ENCODE measurements at places on chromosomes 7 and 10.

GRCh38 chr10:6912424-6912823 is 332.3 kb upstream of the PRKCQ start:
- no peak for DNase-seq

DNA sequence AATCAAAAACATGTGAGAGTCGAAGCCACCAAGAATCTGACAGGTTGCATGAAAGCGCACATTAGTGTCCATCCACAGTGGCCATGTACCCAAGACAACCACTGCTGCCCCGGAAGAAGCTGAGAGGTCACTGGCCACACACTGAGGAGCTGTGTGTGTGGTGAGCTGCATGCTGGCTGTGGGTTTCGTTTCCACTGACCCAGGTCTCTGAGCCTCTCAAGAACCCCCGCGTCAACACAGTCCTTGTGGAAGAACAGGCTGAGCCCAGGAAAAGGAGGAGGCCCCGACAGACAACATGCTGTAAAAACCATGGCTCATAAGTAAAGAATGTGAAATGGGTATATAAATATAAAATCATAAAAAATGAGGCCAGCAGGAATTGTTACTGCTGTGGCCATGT is 8.2 kb downstream of the VIPR2 start:
- DNase-seq: no peak

DNA sequence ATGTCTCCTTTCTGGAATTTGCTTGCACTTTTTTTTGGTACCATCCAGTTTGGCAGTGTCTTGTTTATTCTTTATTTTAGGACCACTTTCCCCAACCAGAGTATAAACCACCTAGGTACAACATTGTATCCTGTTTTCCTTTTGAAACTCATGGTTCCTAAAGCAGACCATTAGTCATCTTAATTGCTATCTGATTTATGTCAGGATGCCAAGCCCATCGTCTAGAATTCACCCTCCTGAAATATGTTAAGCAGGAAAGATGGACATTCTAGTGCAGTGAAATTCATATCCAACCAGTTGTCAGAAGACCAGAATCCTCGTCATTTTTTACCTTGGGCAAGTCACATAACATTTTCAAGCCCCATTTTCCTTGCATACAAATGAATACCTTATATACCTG is 223.6 kb upstream of the KMT2E start:
- DNase-seq: peak; percentile 40

DNA sequence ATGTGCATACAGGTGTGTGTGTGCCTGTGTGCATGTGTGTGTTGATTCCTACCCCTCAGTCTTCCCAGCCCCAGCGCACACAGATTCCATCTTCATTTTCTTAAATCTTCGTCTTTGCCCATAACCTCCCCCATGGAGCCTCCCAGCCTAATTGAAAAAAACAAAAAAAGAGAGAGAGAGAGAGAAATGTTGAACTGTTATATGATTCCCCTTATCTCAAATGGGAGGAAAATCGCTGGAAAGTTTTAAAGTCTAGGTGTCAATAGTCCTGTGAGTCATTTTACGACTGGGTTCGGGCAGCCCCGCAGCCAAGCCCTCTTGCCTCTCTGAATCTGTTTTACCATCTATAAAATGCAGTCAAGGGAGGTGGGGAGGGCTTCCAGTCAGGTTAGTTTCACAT is 60.9 kb downstream of the SPOCK2 start:
- no peak for DNase-seq

DNA sequence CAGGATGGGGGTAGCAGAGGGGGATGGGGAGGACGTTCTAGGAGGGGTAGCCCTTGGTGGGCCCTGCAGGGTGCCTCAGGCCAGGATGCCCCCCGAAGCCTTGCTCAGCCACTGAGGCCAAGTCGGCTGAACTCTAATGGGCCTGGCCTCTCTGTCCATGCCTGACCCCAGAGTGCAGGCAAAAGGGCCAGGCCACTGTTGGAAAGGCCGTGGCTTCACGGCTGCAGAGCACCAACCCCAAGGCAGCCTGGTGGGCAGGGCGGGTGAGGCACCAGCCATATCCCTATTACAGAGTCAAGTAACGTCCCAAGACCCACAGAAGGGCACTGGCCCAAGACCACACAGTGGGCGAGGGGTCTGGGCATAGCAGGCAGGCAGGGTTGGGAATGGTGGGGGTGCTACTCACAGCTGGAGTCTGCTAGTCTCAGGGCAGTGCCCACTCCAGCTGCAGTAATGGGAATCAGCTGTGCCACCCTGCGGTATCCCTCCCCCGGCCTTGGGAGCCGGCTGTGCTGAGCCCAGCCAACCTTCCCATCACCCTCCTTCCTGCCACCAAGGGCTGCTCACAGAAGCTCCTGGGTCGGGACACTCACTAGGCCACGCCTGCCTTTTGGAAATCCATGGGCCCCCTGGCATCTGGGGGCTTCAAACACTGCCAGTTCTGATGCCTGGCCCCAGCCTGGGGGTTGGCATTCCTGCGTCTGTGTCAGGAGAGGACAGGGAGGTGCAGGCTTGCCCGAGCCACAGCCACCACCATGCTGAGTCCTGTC is 4.0 kb upstream of the LFNG start:
- DNase-seq: no peak

DNA sequence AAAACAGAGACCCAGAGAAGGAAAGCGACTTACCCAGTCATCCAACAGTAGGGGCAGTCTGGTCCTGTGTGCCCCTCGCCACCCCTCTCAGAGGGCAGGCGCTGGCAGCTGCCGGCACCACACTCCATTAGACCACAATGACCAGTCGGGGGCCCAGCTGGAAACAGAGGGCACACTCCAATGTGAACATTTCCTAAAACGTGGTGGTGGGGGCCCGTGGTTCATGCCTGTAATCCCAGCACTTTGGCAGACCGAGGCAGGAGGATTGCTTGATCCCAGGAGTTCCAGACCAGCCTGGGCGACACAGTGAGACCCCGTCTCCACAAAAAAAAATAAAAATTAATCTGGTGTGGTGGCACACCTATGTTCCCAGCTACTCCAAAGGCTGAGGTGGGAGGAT is 912 bp upstream of the OAT start:
- DNase-seq: no peak

- DNase-seq: no peak
Observed at GRCh38 chr10:11147722-11148121, 130.1 kb downstream of the CELF2 start.

GRCh38 chr10:101761226-101761625 is 14.7 kb downstream of the FGF8 start:
- DNase-seq: no peak

GRCh38 chr10:43370671-43371215 is 693 bp upstream of the FXYD4 start:
- no peak for DNase-seq

DNA sequence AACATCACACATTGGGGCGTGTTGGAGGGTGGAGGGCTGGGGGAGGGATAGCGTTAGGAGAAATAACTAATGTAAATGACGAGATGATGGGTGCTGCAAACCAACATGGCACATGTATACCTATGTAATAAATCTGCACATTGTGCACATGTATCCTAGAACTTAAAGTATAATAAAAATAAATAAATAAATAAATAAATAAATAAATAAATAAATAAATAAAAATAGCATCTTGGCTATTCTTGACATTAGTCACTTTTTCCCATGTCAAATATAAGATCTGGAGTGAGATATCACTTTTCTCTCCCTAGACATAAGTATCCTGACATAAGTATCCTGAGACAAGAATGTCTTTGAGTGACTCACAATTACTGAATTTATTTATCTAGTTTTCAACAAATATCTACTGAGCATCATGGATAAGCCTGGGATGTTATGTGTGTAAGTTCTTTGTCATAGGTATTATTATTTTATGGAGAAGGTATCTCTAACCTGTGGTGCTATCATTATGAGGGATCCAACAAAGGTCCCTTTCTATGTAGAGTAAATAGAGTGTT is 691.3 kb downstream of the SORCS1 start:
- no peak for DNase-seq

DNA sequence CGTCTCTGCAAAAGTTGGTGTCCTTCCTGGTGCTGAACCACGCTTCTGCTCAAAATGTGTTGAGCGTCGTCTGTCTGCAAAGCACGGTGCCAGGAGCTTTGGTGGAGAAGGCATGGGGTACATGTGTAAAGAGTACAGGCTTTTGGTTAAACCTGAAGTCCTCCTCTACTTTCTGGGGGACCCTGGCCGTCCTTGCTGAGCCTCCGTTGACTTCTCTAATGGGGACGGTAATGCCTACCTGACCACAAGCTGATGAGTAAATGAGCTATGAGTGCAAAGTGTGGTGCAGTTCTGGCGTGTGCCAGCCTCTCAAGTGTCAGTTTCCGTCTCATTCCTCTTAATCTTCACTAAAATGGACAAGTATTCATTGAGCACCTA is 527 bp upstream of the HERPUD2 start:
- no peak for DNase-seq

DNA sequence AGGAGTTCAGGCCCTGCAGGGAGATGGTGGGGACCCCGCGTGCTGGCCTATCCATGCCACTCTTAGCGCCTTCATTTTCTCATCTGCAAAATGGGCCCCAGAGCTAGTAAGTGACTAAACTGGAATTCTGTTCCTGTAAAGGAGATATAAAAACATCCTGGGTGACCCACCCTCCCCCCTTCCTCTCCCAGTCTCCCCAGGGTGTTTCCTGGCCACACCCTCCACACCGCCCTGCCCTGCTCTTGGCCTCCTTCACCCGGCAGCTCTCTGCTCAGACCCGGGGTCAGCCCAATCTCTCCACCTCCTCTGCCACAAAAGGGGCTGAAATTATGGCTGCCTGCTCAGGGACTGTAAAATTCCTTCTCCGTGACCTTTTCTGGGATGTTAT is 70.7 kb downstream of the C10orf105 start:
- no peak for DNase-seq

- no peak for DNase-seq
Observed at GRCh38 chr7:1200045-1200444, 32.6 kb upstream of the UNCX start.

DNA sequence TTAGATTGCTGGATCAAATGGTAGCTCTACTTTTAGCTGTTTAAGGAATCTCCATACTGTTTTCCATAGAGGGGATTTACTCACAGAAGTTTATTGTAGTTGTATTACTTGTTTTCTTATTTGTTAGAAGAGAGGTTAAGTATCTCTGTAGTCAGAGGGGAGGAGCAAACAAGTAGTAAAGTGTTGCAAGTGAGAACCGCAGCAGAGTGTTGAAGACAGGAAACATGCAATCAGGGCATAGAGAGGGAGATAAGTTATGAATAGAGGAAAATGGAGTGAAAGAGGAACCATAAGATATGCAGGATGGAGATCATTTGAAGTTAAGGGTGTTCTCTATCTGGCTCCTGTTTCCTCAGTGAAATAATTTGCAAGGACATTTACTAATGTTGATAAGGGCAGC is 331.4 kb upstream of the TMEM229A start:
- DNase-seq: no peak

- DNase-seq: no peak
Observed at GRCh38 chr7:157650131-157650631, 313.4 kb downstream of the DNAJB6 start.

- no peak for DNase-seq
Observed at GRCh38 chr10:73841526-73842285, 30.3 kb upstream of the NDST2 start.

DNA sequence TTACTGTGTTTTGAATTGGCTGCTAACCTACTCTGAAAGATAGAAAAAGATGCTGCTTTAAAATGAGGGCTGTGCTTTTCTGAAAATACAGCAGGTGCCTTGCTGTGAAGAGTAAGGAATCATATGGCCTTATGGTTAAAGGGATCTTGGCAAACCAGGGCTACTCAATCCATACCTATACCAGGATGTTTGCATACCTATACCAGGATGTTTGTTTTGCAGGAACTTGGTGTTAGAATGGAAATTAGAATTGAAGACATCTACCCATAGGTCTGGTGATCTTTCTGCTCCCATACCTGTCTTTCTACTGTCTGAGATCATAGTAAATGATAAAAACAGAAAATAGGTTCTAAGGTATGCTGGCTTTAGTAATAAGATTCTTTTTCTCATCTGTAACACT is 200.2 kb upstream of the C7orf33 start:
- DNase-seq: no peak

GRCh38 chr10:69866688-69867461 is 65.2 kb downstream of the COL13A1 start:
- DNase-seq: peak; percentile 84

- no peak for DNase-seq
Observed at GRCh38 chr7:94374721-94375566, 19.8 kb upstream of the COL1A2 start.

GRCh38 chr10:99805190-99805589 is 22.8 kb downstream of the ABCC2 start:
- no peak for DNase-seq

DNA sequence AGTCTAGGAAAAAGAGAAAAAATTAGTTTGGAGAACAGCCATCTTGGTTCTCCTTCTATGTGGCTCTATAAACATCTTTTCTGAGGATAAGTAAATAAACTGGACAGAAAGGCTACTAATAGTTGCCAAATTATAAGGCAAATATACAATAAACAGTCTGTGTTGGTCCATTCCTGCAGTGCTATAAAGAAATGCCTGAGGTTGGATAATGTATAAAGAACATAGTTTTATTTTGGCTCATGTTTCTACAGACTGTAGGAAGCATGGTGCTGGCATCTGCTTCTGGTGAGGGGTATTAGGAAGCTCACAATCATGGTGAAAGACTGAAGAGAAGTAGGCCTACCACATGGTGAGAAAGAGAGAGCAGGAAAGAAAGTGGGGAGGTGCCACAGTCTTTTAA is 209.7 kb downstream of the MACC1 start:
- DNase-seq: no peak

DNA sequence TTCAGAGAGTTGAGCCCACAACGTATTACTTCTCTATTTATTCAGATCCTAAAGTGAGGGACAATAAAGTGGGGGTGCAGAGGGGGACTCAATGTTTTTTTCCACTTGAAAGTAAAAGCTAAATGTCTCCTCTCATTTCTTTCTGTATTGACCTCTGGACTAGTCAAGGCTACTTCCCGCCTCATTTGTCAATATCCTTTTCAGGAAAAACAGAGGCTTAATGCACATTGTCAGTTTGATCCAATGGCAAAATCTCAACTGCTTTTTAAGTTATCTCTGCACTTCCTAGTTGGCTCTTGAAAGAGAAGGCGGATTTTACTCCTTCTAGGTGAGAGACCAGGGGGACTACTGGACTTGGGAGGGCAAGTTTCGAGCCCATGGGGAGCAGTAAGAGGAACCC is 56.4 kb downstream of the HIPK2 start:
- no peak for DNase-seq

DNA sequence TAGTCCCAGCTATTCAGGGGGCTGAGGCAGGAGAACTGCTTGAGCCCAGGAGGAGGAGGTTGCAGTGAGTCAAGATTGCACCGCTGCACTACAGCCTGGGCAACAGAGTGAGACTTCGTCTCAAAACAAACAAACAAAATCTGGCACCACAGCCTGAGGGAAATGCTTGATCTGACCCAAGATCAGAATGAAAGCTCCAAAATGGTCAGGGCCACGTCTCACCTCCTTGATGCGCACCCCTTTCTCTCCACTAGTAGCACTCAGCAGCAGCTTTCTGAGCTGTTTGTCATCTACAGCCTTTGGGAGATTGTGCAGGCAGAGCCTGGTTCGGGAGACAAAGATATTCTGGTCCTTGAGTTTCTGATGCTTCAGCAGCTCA is 22.7 kb downstream of the RBM28 start:
- no peak for DNase-seq
